Fibroblast of the aortic adventitia (primary cell): ENCODE measurements at places on chromosomes 7 and 10. TPM values are rescaled to one million over a fixed set of nuclear protein-coding genes. Genes with fewer than 3 reads are reported as not detected.

The AGAP9 gene
- 4.2 and 7.0 TPM in 2 replicates for total RNA-seq

The HOXA9 gene
- not detected in 2 replicates for total RNA-seq

The C10orf90 gene
- total RNA-seq = 1.1 TPM in 1 of 2 replicates, not detected in the other

The ZNF736 gene
- 11.5 and 12.0 TPM in 2 replicates for total RNA-seq

The PSAP gene
- 615 and 2,167 TPM in 2 replicates for total RNA-seq
